ENCODE measurements at places on chromosomes 2 and 18.
A peak's percentile ranks its signal among the peaks of the same experiment; 100 is the strongest.

DNA sequence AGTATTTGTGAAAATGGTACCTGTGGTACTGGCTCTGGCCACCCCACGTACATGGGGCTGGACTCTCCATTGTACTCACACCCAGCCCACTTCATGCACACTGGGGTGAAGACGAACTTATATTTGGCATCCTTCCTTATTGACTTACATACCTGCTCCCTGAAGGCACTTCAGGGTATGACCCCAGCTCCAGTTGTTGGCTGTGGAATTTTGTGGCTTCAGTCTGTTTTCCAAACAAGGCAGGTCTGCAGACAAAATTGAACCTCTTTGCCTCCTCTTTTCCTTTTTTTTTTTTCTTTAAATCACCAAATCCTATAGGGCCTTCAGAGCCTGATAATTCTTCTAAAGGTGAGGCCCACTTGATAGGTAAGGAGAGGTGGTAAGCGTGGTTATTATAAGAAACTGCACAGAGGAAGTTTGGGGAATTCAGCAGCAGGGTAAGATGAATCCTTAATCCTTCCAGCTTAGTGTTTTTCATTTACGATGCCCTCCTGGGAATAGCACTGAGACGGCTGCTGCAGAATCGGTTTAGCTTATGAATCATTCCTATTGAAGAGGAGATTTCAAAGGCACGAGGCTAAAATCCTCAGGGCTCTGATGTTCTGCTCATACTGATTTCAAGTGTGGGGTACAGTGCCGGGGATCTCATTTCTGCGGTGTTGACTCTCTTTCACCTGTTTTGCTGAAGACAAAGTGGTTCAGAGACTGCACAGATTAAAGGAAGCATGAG, 55.2 kb downstream of the KIF5C start:
- DNase-seq: peak; percentile 17

DNA sequence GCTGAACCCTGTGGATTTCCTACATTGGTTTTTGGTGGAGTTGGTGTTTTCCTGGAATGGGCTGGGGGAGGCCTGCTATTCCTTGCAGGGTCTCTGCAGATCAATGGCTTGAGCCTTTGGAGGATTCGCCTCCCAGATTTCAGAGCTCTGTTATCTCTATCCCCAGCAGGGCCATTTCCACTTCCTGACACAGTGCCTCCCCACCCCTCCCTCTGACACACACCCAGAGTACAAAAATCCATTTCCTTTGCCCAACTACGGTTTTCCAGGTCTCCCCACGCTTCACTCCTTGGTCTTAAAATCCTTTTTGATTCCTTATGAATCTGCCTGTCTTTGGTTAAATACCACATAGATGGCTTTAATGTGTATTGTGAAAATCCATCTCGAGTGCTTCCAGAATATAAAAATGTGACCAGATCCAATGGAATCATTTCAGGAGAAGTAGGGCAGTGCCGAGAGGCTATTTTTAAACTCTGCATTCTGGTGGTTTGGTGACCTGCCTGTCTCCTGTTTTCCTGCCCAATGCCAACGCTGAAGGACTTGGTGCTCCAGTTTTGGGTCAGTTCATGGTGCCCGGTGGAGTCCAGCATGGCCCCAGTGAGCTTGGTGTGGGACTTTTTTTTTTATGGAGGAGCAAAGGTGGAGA, 60.9 kb downstream of the ARL4C start:
- DNase-seq: no peak

- peak; percentile 41 for DNase-seq
These were observed 249.3 kb upstream of the SYT4 start for GRCh38 chr18:43526426-43527145.

DNA sequence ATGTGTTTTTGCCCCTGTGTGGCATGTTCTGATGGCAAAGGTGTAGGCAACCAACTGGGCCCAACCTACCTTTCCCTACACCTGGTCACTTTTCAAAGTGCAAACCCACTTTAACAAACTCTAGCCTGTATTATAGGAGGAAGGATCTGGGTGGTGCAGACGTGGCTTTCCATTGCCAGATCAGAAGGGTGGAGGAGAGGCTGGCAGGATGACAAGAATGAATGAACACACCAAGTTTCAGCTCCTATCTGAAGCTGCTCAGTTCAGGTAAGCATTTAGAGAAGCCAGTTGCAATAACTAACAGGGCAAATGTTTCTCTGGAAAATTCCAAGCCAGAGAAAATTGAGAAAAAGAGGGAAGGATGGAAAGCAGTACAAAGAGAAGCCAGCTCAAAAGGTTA, 707 bp upstream of the SERPINB7 start:
- DNase-seq: no peak

DNA sequence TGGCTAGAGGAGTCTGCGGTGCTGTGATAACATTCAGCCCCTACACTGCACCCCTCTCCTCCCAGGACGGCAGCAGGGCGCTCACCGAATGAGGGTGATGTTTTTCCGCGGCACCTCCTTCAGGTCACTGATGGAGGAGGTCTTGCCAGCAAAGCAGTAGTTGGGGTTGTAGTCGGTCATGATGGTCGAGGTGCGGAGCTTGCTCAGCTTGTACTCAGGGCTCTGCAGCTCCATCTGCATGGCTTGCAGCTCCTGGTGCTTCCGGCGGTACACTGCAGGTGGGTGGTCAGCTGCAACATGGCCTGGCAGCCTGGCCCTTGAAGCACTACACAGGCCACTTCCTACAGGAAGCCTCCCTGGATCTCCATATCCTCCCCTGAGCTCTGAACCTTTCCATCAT, 108.0 kb downstream of the CLIP4 start:
- DNase-seq: no peak

DNA sequence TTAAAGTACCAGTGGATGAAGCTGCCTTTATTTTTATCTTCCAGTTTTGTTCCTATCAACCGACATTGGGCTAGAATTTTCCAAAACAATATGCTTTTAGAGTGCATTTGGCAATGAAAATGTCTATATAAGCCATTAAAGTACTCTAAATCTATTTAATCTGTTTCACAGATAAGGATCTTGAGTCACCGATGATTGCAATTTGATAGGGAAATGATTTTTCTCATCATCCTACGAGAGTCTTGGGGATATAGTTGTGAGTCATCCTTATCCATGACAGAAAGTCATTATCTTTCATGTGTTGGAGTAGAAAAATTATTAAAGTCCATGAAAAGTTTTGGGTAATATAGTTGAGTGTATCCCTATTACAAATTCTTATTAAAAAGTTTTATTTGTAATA, 26.1 kb downstream of the SLC39A10 start:
- peak; percentile 6 for DNase-seq
